ENCODE measurements at places on chromosomes 2 and 18. TPM values are rescaled to one million over a fixed set of nuclear protein-coding genes. Genes with fewer than 3 reads are reported as not detected.
A peak's percentile ranks its signal among the peaks of the same experiment; 100 is the strongest.

The M1AP gene
- 0.47 TPM for total RNA-seq

GRCh38 chr2:201892516-201892915 is 86.2 kb downstream of the CDK15 start:
- no peak for DNase-seq
- no peaks in the 10 kb centered on the region for H3K27me3 ChIP-seq
- no peak overlapping the region for H3K27ac ChIP-seq

DNA sequence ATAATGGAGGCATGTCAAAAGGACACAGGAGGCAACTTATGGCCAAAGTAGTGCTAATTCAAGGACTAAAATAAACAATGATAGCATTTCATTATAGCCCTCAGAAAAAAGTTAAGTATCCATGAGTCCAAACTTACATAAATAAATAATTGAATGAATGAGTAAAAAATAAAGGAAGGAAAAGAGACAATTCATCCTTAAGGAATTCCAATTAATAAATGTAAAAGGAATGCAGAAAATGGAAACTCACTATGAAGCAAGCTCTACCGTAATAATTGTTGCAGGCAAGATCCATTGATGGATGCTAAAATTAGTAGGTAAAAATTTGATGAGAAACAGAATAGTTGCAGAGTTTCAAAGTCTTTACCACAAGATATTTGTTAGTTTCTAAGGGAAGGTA is 88.2 kb upstream of the RAPGEF4 start:
- H3K4me3 ChIP-seq: no peak overlapping the region
- H3K4me1 ChIP-seq: no peaks in the 10 kb centered on the region
- DNase-seq: no peak
- H3K36me3 ChIP-seq: no peaks in the 10 kb centered on the region
- no peaks in the 10 kb centered on the region for H3K27me3 ChIP-seq

DNA sequence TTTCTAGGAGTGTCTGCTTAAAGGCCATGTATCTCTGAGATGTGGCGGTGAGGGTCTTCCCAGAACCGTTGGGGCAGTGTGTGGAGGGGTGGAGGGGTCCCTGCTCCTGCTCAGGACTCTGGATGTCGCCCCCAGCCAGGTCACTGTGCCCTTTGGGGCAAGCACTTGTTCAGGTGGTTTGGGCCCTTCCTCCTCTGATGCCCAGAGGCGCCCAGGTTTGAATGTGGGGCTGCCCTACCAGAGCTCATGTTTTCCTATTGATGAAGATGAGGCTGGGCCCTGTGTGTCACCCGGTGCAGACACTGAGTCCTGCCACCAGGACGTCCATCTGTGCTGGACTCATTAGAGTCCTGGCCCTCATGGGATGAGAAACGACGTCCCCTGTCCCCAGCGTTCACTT is 14.3 kb upstream of the PER2 start:
- H3K27ac ChIP-seq: no peak overlapping the region
- H3K4me3 ChIP-seq: no peak overlapping the region
- H3K36me3 ChIP-seq: no peaks in the 10 kb centered on the region
- no peaks in the 10 kb centered on the region for H3K27me3 ChIP-seq
- no peak for DNase-seq

DNA sequence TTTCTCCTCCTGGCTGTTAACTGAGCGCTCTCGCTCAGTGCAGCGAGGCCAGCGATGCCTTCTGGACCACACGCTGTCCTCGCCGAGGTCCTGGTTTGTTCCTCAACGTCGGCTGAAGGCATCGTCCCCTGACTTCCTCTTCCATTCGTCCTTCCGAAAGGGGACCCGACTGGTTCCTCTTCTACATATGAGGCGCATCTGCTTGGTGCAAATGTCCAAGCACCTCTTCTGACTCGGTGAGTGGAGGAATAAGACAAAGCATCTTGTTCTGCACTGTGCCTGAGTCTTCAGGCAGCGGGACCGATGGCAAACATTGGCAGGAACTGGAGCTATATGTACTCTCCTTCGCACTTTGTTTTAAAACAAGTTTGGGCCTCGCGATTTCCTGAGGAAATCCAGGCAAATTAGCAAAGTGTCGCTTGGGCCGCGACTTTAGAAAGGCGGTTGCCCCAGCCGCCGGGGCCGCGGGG is 621 bp upstream of the KCNS3 start:
- H3K4me3 ChIP-seq: no peak overlapping the region
- no peak overlapping the region for H3K27ac ChIP-seq
- no peak for DNase-seq
- peaks cover 10% of the 10 kb centered on the region for H3K4me1 ChIP-seq
- peaks cover 13% of the 10 kb centered on the region for H3K27me3 ChIP-seq

DNA sequence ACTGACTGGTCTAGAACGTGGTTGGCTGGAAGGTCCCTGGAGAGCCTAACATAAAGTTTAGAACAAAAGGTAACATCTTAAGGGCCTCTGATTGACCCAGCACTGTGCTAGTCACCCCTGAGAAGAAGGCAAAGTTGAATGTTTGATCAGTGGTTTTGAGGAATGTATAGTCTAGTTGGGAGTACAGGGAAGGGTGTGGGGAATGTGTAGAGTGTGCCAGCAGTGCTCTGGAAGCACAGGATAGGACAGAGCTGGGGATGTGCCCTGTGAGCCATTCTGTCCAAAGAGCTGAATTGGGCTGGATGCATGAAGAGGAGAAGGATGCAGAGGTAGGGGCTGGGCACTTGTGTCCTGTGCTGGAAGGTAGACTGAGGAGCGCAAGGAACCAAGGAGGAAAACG is 41.0 kb upstream of the DOCK10 start:
- no peaks in the 10 kb centered on the region for H3K27me3 ChIP-seq
- no peak for DNase-seq
- H3K4me3 ChIP-seq: no peak overlapping the region
- H3K4me1 ChIP-seq: no peaks in the 10 kb centered on the region
- H3K36me3 ChIP-seq: no peaks in the 10 kb centered on the region
- no peak overlapping the region for H3K27ac ChIP-seq

The AMER3 gene
- total RNA-seq: not detected

DNA sequence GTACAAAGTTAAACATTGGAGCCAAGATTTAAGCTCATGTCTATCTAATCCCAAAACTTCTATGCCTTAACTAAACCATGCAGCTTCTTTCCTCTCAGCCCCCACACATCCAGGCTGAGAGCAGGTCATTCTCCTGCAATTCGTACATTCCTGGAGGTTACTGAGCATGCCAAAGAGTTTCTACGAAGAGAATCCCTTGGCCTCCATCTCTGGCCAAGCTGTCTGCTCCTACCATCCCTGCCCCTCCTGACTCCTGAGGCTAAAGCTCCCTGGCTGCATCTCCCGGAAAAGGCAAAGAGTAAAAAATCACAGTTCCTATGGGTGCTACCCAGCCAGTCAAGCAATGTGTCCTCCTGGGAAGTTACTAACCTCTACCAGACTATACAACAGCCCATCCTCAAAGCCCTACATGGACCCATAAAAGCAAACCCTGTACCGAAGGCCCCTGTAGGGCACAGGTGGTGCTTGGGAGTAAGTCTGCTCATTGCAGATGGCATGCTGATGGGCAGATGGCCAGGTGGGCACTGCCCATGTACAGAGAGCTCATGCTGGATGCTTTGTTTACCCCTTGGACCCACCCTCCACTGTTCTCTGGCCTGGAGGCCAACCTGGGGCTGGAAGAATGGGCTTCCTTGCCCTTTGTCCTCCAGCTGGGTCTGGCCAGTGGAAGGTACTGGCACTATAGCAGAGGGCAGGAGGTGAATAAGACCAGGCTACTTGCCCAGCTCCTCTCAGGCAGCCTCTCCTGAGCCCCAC is 99.5 kb downstream of the TTC32 start:
- peaks cover 7% of the 10 kb centered on the region for H3K4me1 ChIP-seq
- H3K27ac ChIP-seq: peak overlapping the region; percentile 58
- DNase-seq: no peak
- no peaks in the 10 kb centered on the region for H3K36me3 ChIP-seq

The SLC23A3 gene
- 0.94 TPM for total RNA-seq

All from adrenal gland (tissue), 19 donors.